Calu3 (cell line): ENCODE measurements at places on chromosomes 11 and 22. TPM values are rescaled to one million over a fixed set of nuclear protein-coding genes. Genes with fewer than 3 reads are reported as not detected.

- no peak for DNase-seq
Measured at GRCh38 chr11:118447423-118447822, 11.1 kb downstream of the KMT2A start.

DNA sequence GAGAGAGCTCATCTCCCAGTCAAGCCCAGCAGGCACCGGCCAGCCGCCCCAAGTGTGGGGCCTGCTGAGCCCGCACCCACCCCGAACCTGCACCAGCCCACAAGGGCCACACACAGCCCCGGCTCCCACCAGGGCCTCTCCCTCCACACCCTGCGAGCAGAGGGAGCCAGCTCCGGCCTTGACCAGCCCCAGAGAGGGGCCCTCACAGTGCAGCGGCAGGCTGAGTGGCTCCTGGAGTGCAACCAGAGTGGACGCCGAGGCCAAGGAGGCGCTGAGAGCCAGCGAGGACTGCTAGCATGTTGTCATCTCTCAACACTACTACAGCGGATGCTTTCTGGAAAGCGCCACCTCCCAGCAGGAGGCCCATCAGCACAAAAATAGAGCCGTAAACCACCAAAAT lies 10.9 kb downstream of the DEFB108B start:
- DNase-seq: no peak

- no peak for DNase-seq
Measured at GRCh38 chr22:25930083-25930482, 188.1 kb downstream of the MYO18B start.

GRCh38 chr11:11535611-11536010 lies 86.2 kb downstream of the GALNT18 start:
- DNase-seq: no peak

The APOL4 gene
- 1.5 and 4.3 TPM in 2 replicates for total RNA-seq

The ANO5 gene
- 4.3 and 6.0 TPM in 2 replicates for total RNA-seq

The SLN gene
- total RNA-seq: not detected in 2 replicates
